HFFc6 (cell line): ENCODE measurements at places on chromosomes 2 and 18.
A peak's percentile ranks its signal among the peaks of the same experiment; 100 is the strongest.

DNA sequence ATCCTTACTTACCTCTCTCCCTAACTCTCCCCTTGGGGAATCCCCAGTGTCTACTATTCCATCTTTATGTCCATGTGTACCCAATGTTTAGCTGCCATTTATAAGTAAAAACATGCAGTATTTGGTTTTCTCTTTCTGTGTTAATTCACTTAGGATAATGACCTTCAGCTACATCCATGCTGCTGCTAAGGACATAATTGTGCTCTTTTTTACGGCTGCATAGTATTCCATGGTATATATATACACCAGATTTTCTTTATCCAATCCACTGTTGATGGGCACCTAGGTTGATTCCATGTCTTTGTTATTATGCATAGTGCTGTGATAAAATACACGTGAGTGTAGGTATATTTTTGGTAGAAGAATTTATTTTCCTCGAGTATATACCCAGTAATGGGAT lies 24.3 kb upstream of the RIOK3 start:
- DNase-seq = no peak

DNA sequence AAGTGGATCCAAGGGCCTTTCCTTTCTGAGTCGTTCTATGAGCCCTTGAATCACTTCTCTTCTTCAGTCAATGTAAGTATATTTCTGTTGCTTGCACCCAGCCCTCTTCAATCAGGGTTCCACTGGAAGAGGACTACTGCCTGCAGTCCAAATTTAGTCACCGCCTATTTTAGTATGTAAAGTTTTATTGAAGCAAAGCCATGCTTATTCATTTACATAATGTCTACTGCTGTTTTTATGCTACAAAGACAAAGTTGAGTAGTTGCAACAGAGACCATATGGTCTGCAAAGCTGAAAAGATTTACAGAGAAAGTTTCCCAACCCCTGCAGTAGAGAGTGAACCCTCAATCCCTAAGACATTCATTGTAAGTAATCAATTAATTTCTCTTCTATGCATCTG lies 332.5 kb upstream of the TNP1 start:
- no peak for DNase-seq

DNA sequence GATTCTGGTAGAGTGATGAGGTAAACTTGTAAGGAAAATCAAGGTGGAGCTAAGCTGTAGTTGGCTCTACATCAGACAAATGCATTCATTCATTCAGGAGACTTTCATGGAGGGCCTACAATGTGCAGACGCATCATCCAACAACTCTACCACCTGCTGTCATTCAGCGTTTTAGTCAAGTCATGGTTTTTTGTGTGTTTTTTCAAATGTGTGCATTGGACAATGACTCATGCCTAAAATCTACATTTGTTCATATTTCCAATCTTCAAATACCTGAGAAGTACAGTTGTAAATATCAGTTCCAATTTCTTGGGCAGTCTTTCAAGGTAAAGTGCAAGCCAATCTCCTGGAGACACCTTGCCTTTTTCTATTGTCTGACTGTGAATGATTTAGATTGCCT lies 108.0 kb upstream of the LGALSL start:
- DNase-seq = no peak

DNA sequence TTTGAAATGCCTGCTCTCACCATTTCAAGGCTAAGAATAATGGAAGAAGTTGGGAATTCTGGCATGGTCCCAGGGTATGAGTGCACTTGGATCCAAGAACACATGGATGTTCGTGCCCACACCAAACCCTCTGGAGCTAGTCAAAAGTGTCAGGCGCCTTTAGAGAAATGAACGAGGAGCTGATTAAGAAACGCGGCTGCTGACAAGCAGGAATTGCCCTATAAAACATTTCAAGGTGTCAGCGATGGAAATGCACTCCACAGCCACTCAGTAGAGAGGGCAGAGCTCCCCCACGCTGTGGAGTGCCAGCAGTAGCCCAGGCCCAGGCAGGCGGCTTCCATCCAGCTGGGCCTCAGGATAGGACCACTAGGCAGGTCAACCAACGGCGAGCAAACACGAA lies 213.7 kb downstream of the TTC32 start:
- no peak for DNase-seq

GRCh38 chr2:146481629-146482028 lies 1363.2 kb upstream of the ACVR2A start:
- DNase-seq = no peak

GRCh38 chr2:271917-272316 lies 7.2 kb downstream of the ACP1 start:
- DNase-seq = no peak

GRCh38 chr2:144607891-144608521 lies 88.1 kb upstream of the ZEB2 start:
- no peak for DNase-seq

- DNase-seq = no peak
Observed at GRCh38 chr18:62332964-62333695, 8.0 kb downstream of the TNFRSF11A start.

GRCh38 chr2:145065342-145065741 lies 545.4 kb upstream of the ZEB2 start:
- DNase-seq = no peak

DNA sequence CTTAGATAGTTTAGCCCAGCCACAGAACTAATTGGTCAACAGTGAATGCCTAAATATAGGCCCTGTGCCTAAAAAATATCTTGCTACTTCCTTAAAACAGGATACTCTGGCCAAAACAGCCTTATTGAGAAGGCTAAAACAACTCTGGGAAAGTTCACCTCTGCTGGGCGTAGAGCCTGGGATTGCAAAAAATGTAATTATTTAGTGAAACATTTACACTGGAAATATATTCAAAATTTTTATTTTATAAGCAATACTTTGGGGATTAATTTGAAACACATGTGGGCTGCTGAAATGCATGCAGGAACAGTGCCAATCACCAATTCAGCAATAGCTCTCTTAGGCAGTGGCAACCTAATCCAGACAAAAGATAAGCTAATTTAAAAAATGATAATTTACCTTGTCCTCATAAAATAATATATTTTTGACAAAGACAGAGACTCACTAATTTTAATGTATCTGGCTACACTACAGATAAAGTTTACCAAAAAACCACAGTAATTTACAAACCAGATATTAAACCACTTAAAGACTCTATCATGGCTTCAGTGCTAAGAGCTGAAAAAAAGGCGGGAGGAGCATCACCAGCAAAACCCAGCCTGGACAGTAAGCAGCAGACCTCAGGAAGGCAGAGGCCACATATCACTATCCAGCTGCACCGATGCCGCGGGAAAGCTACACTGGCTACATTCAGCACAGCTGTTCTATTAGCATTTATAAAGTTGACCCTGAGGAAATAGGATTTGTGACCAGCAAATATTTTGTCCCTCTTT lies 18.5 kb downstream of the TRAK2 start:
- peak; percentile 15 for DNase-seq

- no peak for DNase-seq
Observed at GRCh38 chr2:148567716-148568115, 76.8 kb upstream of the EPC2 start.

DNA sequence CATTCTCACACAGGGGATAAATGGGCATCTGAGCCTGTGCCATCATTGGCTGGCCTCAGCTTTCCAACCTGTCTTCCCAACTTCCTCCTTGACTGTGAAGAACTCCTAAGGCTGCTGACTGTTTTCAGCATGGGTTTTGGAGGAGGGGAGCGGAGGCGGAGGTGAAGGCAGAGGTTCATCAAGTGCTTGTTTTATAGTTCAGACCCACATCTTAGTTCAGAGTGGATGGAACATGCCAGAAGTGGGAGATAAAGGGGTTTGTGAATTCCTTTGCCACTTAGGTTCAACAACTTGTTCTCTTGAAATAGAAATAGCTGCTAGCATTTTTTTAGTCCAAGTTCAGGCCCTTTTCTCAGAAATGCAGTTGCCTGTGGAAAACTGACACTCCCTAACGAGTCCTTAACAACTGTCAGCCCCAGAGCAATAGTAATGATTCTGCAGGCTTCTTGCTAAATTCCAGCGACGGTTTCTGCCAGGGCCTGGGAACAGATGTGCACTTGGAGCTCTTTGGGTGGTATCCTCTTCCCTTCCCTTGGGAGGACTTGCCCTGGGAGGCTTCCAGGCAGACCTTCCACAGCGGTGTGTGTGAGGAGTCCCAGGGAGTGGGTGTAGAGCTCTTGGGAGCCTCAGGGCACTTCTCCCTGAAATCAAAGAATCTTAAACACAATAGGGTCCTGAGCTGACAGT lies 30.1 kb upstream of the ITGA6 start:
- DNase-seq = no peak

- no peak for DNase-seq
Observed at GRCh38 chr2:233486357-233486756, 80.2 kb downstream of the USP40 start.

DNA sequence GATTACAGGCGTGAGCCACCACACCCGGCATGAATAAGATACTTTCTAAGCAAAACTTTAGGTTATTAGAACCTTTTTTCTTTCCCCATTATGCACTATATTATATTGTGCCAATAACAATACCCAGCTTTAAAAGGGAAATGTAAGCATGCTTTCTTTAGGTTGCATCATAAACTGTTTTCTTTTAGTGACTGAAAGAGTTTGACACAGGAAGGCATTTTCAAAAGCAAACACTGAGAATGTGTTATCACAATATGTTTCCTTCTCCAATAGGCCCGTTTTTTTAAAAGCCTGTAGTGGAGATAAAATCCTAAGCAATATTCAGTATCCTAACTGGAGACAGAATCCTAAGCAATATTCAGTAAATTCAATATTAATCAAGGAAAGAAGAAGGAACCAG lies 16.7 kb upstream of the EPB41L5 start:
- DNase-seq = no peak

DNA sequence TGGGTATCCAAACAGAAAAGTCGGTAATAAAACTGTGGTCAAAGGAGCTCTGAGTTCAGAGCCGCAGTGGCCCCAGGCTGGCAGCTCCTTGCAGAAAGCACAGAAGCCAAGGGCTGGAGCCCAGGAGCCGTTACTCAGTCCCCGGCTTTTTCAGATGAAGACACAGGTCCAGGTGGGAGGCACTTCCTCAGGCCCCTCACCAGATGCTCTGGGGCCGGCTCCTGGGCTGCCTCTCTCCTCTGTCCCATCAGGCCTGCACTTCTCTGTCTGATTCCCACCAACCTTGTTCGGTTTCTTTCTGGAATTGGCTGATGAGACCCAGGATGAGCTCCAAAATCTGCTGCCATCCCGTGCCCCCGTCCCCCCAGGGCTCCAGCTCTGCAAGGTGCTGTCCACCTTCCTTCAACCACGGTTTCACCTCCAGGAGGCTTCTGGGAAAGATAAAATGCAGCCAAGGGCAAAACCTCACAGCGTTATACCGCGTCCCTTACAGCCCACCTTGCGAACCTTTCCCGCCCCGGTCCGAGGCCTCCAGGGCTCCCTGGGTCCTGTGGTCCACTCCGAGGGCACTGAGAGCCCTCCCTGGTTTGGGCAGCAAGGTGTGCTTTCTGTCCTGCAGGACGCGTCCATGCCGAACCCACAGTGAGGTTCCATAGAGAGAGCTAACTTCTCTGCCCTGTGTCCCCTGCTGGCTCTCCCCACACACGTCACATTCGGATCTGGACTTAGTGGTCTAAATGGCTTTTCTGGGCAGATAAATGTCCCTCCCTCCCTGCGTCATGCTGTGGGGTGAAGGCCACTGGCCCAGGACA lies 102.9 kb downstream of the TPO start:
- no peak for DNase-seq

DNA sequence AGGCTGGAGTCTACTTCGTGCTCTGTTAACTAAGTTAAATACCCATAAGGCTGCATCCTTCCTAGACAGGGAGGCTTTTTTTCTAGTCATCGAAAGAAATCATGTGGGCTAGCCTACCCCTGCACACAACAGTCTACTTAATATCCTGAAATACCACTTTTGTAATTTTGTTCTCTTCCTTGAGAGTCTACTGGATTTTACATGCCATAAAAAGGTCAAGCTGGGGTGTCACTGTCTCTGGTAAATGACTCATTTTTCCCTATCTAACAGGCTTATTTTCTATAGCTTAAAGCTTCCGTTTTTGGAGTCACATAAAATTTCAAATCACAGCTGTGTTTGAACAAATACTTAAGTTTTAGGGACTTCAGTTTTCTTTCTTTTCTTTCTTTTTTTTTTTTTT lies 10.7 kb upstream of the STAM2 start:
- DNase-seq = no peak

DNA sequence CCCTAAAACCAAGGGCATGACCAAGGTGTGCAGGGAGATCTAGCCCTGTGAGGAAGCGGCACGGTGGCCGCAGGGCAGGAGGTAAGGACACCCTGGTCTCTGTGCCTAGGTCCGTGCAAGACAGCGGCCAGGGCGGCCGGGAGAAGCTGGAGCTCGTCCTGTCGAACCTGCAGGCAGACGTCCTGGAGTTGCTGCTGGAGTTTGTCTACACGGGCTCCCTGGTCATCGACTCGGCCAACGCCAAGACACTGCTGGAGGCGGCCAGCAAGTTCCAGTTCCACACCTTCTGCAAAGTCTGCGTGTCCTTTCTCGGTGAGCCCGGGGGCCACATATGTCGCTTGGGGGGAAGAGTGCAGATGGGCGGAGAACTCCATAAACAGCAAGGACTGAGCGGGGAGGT lies 235.4 kb downstream of the ATAD2B start:
- no peak for DNase-seq

GRCh38 chr2:11414372-11415124 lies 51.4 kb downstream of the E2F6 start:
- no peak for DNase-seq

GRCh38 chr18:43077510-43078308 lies 37.8 kb downstream of the RIT2 start:
- DNase-seq = no peak

DNA sequence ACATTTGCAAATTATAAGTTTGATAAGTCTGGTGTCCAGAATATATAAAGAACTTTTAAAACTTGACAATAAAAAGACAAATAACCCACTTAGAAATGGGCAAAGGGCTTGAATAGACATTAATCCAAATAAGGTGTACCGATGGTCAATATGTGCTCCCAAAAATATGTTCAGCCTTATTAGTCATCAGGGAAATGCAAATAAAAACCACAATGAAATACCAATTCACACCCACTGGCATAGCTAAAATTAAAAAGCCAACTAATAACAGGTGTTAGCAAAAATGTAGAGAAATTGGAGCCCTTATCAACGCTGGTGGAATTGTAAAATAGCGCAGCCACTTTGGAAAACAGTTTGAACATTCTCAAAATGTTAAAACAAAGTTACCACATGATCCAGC lies 79.0 kb upstream of the SCG2 start:
- no peak for DNase-seq

DNA sequence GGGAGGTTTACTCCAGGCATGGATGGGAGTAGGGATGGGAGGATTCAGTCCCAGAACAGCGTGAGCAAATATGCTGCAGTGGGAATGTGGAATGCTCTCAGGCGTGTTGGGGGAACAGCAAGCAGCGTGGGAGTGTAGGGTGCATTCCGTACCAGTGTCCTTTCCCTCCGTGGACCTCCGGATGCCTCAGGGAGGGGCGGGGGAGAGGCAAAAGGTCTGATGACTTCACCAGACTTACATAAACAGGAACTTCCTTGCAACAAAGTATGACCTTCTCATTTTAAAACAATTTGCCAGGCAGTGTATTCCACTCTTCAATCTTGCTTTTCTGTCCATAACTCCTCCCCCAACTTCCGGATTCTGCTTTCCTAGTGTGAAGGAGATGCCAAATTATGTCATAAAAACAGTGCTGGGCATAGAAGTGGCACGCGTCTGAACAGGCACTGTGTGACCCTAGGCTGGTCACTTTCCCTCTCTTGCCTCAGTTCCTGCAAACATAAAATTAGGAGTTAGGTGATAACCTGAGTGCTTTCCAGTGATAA lies 36.9 kb downstream of the RPL37A start:
- peak; percentile 88 for DNase-seq
